ENCODE measurements at places on chromosomes 7 and 10.

DNA sequence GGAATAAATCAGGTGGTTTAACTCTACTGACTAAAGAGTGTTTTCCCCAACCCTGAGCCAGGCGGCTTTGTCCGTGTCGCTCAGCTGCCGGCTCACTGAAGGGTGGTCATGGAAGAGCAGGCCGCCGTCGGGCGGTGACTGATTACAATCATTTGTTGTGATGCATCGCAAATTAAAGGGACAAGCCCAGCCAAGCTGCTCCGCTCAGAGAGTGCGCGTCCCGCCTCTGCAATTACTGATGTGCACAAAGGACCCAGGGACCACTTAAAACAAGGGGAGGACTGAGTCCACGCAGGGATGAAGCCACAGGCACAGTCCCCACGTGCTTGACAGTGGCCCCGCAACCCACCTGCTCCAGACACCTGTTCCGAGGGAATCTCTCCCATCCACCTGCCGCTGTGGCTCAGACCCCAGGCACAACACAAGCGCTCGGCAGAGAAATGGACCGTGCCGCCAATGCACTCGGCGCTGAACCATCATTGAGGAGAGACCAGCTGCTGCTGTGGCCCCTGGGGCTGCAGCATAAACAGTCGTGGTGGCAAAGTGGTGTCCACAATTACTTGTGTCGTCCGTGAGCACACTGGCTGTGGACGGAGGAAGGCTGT, 526.5 kb downstream of the PTPRN2 start:
- DNase-seq: no peak

- no peak for DNase-seq
These were observed 383.4 kb downstream of the GATA3 start for GRCh38 chr10:8437896-8438295.

DNA sequence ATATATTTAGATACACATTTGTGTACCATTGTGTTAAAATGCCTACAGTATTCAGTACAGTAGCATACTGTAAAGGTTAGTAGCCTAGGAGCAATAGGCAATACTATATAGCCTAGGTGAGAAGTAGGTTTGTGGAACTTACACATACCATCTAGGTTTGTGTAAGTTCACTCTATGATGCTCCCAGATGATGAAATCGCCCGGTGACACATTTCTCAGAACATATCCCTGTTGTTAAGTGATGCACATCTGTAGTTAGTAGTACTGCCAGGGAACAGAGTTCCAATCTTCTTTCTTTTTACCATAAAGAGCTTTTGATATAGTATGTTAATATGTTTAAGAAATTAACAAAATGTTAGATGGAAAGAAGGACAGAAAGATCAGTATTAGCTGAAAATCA, 138.2 kb downstream of the SNX13 start:
- DNase-seq: no peak

- DNase-seq: no peak
These were observed 82.3 kb upstream of the FGL2 start for GRCh38 chr7:77281780-77282478.

GRCh38 chr10:75283078-75283670, 47.4 kb upstream of the COMTD1 start:
- DNase-seq: no peak

GRCh38 chr10:13337128-13337826, 10.8 kb downstream of the SEPHS1 start:
- no peak for DNase-seq

DNA sequence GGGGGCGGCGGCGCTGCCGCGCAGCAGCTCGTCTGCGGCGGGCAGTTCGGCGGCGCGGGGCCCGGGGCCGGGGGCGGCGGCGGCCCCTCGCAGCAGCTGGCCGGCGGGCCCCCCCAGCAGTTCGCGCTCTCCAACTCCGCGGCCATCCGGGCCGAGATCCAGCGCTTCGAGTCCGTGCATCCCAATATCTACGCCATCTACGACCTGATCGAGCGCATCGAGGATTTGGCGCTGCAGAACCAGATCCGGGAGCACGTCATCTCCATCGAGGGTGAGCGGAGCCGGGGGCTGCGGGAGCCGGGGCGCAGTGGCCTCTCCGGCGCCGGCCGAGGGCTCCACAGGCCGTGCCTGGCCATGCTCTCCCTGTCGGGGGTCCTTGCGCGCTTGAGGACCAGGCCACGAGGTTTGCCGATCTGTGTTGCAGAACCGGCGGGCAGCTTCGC, 548 bp downstream of the AGAP3 start:
- peak; percentile 30 for DNase-seq

DNA sequence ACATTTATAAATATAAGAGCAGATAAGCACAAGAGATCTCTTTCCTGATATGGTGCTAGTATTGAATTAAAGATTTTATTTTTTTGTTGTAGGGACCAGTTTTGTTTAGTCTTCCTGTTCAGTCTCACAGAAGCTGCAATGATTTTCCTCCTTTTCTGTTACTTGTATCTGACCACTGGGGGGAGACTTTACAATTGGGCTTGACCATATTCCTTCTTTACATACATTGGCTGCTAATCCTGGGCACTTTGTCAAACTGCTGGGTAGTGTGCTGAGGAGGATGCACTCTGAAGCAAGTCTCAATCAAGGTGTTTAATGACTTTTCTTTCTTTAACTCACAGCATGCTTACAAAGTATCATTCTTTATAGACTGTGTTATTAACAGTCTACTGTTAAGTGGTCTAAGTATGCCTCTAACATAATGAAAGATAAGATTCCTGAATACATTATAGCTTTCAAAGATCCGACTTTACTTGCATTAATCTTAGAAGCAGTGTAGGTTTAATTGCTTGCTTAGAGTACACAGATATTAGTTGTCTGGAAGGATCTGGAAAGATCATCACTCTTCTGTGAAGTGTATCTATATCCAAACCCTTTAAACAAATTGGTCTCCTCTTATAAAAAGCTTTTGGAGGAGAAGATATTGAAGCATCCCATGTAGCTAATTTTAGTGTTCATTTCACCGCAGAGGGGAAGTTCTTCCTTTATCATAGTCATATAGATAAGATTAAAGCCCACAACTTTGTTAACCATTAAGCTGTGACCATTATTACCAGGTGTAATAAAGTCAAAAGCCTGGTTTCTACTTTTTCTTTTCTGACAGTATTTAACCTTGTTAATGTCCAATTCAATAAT, 3.1 kb downstream of the PALS2 start:
- DNase-seq: peak; percentile 60

DNA sequence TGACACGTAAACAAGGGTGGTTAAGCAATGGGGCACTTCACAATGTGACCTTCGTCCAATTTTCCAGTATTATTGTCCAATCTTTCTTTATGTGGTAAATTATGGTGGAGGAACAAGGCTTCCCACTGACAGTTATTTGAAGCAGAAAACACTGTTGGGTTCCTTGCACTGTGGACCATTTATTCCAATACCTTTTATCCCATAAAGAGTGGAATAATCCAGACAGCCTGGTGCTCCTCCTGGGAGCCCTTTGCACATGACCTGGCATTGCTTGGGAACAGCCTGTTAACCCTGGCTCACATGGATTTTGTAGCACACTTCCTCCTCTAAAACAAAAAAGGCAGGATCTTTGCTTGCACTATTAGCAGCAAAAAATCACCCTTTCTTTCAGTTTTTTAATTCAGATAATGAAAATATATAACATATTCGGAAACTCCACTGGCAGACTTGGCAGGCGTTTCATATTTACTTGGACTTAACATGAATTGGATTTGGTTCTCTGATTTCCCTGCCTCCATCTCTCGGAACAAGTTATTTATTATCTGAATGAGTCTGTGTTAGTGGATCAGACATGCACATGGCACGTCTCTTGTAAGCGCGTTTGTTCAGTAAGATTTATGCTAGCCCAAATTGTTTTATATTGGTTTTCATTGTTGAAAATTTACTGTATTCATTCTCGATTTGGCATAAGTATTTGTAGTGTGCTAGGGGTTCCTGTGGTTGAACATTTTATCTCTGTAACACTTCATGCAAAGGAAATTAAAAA, 59.3 kb downstream of the BMPER start:
- no peak for DNase-seq

DNA sequence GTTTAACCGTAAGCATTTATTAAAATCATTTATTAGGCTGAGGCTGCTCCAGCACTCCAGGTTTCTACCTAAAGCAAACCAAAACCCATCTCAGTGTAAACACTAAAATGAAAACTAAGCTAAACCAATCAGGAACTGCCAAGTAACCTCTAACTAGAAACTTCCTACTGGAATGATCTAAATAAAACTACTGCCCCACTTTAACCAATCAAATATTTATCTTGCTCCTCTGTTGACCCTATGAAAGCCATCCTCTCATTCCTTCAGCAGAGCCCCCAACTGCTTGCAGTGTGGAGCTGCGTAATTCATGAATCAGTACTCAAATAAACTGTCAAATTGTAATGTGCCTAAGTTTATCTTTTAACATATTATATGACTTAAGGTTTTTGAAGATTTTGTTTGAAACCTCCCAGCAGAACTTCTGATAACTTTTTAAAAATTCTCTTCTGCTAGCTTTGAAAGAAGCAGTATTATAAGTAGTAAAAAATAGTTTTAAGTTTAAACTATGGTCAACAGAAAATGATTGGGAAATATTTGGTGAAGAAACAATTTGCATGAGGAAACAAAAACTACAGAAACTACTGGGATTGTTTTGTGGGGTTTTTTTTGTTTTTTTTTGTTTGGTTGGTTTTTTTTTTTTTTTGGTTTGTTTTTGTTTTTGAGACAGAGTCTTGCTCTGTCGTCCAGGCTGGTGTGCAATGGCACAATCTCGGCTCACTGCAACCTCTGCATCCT, 47.4 kb downstream of the GPR37 start:
- no peak for DNase-seq

DNA sequence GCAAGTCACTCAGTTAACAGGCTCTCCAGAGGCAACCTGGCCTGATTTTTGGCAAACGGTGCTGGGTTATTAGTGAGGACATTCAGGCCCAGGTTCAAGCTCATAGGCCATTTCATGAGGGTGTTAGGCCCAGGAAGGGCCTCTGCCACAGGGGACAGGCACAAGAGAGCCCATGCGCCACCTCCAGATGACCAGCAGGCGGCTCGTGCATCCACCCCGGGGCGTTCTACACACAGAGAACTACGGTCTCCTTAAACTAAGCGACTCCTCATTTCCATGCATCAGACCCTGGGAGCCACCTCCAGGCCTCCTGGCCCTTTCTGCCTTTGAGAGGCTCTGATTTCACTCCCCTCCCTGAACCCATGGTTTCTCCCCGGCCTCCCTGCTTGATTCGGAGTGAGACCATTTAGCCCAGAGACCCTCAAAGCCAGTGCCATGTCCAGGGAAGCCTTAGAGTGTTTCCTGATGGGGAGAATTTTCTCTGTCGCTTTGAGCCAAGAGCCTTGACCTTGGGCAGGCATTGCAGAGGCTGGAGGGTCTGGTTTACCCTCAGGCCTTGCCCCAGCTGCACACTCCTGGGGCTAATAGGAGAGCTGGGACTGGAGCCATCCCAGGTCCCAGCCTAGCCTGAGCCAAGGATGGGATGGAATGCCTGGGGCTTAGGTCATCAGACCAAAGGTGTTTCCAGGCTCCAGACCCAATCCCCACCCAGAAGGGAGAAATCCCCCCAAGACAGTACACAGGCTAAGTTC, 188.0 kb downstream of the GRID1 start:
- no peak for DNase-seq

DNA sequence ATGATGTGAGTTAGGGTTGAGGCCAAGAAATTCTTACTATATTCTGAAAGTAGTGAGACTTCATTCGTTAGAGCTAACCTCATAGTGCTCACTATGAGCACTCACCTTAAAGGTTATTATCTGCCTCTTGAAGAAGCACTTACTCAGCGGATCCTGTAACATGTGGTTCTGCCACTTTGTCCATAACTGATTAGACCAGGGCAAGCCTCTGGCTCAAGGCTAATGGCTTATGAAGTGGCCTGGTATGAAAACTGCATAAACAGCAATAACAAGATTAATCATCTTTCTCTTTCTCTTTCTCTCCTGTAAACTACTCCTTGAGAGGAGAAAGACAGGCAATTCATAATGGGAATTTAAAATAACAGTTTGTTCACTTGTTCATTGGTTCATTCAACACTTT, 82.8 kb downstream of the MAPK8 start:
- DNase-seq: no peak

- no peak for DNase-seq
These were observed 28.6 kb downstream of the CASTOR2 start for GRCh38 chr7:74993121-74993520.

- DNase-seq: peak; percentile 14
These were observed 5.1 kb downstream of the KAZALD1 start for GRCh38 chr10:101066896-101067355.

DNA sequence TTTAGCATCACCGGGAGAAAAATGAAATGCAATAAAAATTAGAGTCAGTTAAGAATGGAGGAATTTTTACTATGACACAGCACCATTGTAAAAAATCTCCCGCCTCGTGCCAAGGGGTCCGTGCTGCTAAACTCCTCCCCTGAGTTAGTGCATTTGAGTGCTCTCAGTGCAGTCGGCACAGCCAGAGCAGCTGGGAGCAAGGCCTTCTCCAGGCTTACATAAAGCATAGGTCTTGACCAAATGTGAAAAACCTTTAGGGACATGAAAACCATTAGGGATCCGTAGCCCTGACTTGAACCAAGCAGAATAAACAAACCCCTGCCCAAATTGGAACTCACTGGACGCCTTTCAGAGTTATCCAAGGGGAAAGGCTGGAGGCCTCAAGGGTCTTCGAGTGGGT, 152.6 kb downstream of the PLCE1 start:
- DNase-seq: no peak

GRCh38 chr10:83522881-83523386, 616.4 kb upstream of the GHITM start:
- DNase-seq: peak; percentile 44

DNA sequence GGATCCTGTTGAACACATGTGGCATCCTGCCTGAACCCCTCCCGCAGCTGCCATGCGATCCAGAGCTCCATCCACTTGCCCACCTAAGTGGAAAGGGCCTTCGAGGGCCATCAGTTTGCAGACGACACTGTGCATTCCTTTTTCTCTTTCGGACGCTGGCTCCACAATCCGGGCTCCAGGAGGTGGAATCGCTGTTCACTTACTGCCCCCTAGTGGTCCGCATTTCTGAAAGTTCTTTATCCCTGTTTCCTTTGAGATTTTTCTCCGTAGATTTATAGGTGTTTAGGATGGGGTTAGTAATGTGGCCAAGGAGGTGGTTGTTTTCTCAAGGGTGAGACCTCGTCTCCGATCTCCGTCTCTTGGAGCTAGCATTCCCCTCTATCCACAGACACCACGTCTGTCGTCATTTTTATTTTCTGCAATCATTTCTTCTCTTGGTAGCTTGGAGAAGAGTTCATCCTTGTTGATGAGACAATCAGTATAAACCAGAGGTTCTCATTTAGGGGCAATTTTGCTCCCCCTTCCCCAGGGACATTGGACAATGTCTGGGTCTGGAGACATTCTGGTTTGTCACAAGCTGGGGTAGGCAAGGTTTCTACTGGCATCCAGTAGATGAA, 204.6 kb downstream of the ARHGAP21 start:
- peak; percentile 36 for DNase-seq
